ENCODE measurements at places on chromosomes 16 and 17.

DNA sequence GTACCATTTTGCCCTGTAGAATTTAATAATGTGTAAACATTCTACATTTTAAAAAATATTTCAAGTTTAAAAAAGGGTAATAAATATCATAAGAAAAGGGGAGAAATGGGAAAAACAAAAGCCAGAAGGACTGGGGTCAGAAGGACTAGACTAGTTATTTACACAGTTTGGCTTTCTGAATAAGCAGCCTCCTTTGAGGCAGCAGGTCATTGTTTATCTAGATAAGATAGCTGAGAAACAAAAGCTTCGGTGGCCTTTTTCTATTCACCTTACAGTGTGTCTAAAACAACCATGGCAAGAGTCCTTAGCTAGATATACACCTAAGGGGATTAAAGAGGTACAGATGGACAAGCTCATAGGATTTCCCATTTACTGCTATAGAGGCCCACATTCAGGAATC is 396.5 kb upstream of the PMFBP1 start:
- no peak for DNase-seq

DNA sequence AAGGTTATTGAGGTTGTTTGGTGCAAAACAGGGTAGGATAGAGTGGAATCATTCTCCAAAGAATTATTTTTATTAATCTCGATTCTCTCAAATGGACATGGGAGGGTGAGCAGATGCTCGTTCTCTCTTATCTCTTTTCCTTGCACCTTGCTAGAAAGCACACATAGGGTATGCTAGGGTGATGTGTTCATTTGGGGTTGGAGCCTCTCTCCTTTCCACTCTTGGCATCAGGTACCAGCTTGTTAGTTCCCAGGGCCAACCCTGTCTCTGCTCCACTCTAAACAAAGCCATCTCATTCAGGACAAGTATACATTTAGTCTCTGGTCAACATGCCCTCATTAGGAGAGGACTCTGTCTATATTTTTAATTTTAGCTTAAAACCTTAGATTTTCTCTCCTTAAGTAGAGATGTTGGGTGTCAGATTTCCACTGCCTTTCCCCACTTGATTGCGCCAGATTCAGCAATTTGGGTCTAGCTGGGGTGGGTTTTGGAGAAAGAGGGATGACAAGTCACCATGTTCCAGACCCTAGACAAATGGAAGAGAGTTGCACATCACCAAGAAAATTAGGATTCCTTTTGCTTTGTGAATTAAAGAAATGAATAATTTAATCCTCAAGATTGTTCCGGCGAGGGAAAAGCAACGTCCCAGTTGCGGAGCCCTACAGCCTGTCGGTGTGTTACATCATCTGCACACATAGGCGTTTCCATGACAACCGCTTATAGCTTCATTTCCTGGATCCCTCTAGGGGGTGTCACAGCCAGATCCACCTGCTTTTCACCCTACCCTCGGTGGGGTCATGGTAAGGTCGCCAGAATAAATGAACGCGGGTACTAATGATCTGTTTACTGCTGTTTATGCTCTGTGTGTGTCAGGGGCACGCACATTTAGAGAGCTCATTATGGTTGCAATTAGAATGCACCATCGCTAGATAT is 41.6 kb downstream of the SNX11 start:
- peak; percentile 33 for DNase-seq

DNA sequence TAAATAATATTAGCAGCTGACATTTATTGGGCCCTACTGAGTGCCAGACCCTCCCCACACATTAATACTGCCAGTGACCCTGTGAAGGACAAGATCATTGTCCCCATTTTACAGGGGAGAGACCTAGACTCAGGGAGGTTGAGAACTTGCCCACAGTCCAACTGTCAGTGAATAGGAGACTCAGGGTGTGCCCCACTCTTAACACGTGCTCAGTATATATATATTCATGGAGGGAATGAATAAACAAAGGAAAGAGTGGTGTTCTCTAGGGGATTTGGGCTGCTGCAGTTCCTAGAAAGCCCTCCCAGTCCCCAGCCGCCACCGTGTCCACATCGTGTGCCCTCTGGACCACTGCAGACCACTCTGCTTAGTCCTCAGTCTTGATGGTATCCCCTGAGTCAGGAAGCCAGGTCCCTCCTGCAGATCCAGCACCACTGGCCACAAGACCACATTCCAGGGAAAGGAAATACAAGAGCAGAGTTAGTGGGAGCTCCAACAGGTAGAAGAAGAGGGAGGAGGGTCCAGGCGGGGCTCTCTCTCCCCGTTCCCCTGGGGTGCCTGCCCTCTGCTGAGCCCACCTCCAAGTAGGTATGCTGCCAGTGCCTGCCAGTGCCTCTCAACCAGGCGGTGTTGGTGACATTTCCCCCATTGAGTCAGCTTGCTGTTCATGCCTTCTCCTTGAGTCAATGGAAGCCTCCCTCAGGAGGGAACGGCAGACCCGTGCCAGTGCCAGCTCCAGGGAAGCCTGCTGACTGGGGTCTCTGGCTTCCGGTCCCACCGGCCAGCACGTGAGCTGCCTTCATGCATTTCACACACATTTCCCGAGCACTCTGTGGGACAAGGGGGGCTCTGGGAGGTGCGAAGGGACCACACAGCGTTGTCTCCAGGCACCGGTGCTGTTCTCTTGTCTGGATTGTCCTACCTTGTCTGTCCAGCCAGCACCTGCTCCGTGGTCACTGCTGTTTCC is 75.6 kb downstream of the GNAO1 start:
- DNase-seq, result no peak

DNA sequence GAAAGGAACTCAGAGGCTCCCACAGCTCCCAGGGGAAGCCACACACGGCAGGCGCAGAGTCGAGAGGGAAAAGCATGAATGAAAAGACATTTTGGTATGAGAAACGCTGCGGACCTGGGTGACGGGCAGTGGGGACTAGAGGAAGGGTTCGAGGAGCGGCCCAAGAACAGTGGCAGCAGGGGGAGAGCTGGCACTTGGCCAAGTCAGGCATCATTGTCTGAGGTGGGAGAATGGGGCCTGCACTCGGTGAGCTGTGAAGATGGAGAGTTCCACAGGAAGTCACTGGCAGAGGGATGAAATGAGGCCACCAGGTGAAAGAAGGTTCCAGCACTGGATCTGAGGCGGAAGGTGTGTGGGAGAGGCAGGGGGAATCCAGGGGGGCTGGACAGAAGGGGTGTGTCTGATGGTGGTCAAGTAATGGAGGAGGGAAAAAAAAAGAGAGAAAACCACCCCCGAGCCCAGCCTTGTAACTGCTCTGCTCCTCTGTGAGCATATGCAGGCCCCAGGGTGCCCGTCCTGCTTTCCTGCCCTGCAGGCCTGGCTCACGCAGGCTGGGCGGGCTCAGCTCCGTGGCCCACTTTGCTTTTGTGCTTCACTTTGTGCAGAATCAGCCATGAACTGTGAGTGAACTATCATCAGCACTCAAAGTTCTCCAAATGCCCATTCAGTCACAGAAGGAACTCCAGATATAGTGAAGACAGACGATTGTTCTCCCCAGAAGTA is 31.8 kb downstream of the TMEM204 start:
- DNase-seq, result no peak

DNA sequence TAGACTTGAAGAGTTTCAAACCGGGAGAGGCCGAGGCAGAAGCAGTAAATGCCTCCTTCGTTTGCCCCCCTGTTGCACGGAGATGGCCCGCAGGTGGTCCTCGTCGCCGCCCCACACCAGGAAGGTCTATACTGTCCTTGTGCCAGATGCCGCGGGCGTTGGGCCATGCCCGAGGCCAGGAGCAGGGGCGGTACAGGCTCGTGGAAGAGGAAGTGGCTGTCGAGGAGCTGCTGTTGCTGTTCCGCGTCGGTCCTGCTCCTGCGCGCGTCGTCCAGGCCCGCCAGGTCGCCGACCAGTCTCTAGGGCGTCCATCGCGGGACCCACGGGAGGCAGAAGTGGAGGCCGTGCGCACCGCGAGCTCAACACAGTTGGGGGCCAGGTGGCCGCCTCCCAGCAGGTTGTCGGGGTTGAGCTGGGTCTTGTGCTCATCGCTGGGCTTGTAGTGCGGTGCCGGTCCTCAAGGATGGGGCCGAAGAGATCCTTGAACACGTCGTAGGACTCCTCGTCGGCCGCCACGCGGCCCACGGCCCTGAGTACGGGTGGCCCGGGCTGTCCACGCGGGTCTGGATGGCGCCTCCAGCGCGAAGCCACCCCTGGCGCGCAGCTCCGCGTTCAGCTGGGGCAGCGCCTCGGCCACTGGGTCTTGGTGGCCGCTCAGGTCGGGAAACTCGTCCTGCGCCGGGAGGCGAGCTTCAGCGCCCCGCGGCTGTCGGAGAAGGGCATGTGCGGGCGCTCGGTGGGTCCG is 13.1 kb upstream of the C16orf87 start:
- DNase-seq, result no peak

GRCh38 chr17:42120770-42121769 is at the start of gene KAT2A:
TSS of gene KAT2A (minus strand) at chr17:42121367. CDS start at chr17:42121304, 63 bp downstream.
- peak; percentile 82 for DNase-seq

DNA sequence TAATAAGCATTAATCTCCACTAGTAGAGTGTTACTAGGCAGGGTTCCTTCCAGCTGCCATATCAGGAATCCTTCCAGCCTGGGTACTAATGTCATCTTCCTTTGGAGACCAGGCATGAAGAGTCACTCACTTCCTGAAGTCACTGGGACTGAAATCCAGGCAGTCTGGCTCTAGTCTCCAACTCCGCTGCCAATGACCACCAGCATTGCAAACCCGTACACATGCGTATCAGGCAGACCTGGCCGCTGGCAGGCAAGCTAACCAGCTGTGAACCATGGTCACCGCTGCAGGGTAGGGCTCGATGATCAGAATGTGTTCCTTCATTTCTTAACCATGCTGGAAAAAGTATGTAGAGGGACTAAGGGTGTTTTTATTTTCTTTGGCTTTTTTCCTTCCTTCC is 255.5 kb downstream of the CDH13 start:
- no peak for DNase-seq

- DNase-seq, result no peak
These were observed 29.1 kb downstream of the EFCAB13 start for GRCh38 chr17:47352848-47353247.

Data from fibroblast of skin of scalp (primary cell).